Myocyte (in vitro differentiated cells): ENCODE measurements at places on chromosomes 7 and 10. TPM values are rescaled to one million over a fixed set of nuclear protein-coding genes. Genes with fewer than 3 reads are reported as not detected.

Gene TWIST1
- 24.7 and 41.7 TPM in 2 replicates for total RNA-seq

Gene GHRHR
- not detected in 2 replicates for total RNA-seq

Gene OPALIN
- total RNA-seq: not detected in 2 replicates

Gene MEST
- total RNA-seq: 129 and 151 TPM in 2 replicates

Gene HOXA9
- total RNA-seq: 9.1 and 13.0 TPM in 2 replicates
